ENCODE measurements at places on chromosomes 12 and 14.

DNA sequence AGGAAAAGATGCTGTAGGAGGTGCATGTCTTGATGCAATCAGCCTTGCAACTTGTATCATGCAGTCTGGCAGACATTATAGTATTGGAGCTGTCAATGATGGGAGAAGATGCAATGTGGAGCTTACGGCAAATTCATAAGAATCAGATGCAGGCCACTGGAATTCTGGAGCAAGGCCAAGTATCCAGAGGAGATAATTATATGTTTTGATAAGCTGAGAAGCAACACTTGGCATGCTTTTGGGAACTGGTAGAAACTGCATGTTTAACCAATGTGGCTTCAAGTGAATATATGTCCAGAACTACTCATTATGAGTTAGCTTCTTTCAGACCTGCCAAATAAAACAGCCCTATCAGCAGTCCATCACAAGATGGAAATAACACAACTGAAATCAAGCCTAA lies 249.1 kb upstream of the PPFIA2 start:
- no peak for DNase-seq

DNA sequence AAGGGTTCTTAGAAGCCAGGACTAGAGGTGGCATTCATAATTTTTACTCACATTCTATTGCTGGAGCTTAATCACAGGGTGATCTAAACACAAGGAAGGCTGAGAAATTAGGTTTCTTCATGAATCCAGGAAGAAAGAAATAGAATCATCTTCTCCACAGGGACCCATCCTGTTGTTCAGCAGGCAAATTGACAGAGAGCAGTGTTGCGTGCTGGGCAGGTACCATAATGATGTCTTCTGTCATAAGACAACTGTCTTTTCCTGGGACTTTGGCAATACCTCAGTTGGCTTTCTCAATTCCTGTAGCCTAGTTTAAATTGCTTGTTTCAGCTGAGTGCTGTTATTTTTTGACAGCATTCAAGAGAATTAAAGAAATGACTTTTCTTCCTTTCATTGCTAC lies 468.0 kb upstream of the SYT1 start:
- DNase-seq, result no peak

GRCh38 chr14:76186308-76187027 lies 34.7 kb downstream of the GPATCH2L start:
- no peak for DNase-seq

- DNase-seq, result no peak
These were observed 2.8 kb downstream of the TESPA1 start for GRCh38 chr12:54981796-54982195.

DNA sequence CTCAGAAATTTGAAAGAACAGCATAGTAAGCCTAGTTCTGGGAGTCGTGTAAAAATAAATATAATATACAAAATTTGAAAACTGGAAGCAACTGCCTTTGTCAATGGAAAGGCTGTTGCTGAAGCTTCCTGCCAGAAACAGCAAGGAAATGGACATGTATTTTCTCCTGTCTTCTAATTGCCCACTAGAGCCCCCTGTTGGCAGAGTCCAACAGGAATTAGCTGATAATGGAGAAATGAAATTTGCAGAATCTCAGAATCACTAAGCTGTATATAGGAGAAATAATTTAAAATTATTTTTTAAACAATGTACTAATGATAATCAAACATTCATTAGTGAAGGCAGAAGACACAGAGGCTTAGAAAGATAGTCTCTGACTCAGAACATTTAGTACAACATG lies 414.8 kb downstream of the SLC6A15 start:
- DNase-seq, result peak; percentile 5

DNA sequence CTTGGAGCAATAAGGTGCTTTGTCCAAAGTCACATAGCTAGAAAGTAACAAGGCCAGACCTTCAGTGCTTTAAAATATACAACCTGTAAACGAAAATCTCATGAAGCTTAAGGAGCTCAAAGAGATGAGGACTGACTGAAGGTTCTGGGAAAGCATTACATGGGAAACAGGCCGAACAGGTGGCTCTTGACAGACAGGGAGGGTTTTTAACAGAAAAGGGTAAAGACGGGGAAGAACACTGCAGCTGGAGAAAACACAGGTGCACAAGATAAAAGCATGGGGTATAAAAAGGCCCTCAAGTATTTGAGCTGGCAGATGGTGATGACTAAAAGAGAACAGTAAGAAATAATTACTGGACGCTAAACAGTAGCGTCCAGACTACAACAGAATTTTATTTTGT lies 257.2 kb downstream of the NELL2 start:
- no peak for DNase-seq

DNA sequence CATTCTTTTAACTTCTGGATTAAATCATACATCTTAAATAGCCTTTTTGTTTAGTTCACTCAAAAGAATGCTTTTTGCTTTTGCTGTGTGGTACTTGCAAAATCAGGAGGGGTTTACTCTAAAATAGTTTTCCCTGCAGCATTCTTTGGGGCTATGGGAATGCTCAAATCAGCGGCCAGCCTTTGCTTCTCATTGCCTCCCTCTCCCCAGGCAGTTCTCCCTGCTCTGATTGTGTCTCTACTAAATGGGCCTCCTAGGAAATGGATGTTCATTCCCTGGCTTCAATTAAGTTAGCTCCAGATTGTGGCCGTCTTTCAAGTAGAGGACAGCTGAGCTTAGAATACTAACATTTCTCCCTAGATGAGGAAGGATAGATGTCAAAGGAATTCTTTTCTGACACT lies 4.4 kb downstream of the TULP3 start:
- DNase-seq, result no peak

GRCh38 chr12:60191271-60191670 lies 595.4 kb downstream of the SLC16A7 start:
- no peak for DNase-seq

- DNase-seq, result no peak
These were observed 193.8 kb downstream of the SYT1 start for GRCh38 chr12:79058342-79058741.

- no peak for DNase-seq
These were observed 5.6 kb upstream of the NPAS3 start for GRCh38 chr14:32932914-32933628.
